ENCODE measurements at places on chromosomes 11 and 22.

DNA sequence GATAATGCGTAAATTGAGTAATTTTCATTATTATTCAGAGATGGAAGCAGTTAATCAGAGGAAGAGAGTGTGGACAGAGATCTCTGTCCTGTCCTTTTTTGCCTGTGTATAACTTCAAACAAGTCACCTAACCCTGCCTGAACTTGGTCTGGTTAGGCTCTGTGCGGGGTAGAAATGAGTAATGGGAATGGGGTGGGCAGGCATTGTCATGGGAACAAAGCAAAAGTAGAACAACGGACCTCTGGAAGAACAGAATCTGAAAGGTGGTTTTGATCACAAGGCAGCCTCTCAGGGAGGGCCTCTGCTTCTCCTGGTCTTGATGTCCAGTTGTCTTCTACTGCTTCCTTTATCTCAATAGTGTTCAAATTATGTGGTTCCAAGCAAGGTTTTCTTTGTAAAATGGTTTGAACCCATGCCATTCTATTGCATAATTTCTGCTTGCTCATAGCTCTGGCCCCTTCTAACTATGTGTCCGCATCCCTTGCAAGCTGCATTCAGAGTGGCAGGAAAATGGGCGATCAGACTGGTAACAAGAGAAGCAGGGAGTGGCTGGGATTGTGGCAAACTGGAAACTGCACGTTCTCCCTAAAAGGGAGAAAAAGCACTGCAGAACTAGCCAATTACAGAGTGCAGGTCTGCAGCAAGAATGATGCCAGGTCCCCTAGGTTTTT lies 76.1 kb downstream of the PRR5L start:
- no peak for DNase-seq

- no peak for DNase-seq
Observed at GRCh38 chr11:127136438-127136837, 135.9 kb upstream of the KIRREL3 start.

- no peak for DNase-seq
Observed at GRCh38 chr11:33248416-33248971, 8.7 kb upstream of the HIPK3 start.

GRCh38 chr11:130180491-130180890 lies 20.9 kb downstream of the ST14 start:
- no peak for DNase-seq

- DNase-seq, result no peak
Observed at GRCh38 chr22:27851974-27852746, 50.6 kb upstream of the MN1 start.

DNA sequence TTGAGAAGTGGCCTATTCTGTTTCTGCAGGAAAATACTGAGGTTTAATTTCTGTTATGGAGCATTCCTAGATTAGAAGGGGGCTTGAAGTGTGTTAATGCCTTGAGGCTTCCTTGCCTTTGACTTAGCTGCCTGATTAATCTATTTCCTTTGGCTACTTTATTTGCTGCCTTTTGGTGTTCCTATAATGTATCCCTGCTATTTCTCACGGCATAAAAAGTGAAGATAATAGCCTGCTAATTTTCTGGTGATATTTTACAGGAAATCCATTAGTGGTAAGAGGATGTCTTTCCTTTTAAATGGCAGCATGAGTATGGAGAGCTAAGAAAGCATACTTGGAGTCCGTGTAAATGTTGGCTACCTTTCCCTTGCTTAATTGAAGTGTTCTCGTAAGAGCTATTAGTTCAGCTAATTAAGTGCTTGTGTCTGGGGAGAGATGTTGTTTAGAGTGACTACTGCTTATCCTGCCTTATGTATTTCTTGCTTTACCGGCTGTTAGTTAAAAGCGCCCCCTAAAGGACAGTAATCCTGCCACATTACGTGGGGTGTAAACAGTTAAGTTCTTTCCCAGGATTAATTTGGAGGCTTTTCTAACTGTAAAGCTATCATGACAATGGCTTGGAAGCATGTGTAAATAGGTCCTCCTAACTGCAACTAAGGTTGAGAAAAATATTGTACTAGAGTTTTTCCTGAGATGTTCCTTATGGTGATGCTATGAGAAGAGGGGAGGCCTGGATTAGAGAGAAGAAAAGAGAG lies 45.6 kb downstream of the ZNF280B start:
- DNase-seq, result no peak

- DNase-seq, result no peak
Observed at GRCh38 chr22:50505776-50506610, 1.5 kb downstream of the LMF2 start.

GRCh38 chr22:50576070-50576469 lies 2.2 kb downstream of the CPT1B start:
- no peak for DNase-seq

GRCh38 chr11:1564535-1565172 lies 7.4 kb downstream of the DUSP8 start:
- DNase-seq, result peak; percentile 75

DNA sequence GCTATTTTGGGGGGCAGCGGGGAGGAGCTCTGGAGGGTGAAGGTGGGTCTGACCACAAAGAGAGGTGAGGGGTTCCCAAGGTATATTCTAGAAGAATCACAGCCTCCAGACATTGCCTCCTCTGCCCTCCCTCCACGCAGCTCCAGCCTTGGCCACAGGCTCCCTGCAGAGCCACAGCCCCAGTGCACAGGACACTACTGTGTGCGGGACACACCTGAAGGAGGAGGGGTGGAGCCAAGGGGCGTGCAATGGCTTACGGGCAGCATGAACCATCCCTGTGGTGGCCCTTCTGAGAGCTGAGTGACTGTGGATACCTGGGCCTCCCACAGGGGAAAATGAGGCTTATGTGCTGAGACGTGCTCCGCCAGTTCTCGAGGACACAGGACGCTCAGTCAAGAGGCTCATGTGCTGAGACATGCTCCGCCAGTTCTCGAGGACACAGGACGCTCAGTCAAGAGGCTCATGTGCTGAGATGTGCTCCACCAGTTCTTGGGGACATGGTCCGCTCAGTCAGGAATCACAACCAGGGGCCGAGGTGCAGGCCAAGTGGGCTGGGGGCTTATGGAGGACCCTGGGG lies 417.3 kb downstream of the SHANK2 start:
- DNase-seq, result no peak

DNA sequence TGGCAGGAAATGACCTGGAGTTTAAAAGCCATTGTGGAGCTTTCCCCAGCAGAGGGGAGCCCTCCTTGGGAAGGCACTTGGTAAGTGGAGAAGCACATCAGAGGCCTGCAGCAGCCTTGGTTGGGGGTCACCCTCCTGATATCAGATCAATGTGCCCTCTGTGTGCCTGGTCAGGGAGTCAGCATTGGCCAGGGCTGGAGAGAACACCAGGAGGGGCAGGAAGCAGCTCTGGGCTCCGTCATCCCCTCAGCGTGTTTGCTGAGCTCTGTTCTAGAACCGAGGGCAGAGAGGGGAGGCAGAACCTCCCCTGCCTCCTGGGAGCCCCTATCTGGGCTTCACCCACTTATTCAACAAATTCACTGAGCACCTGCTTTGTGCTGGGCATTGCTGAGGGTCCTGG lies 846.0 kb downstream of the TBC1D22A start:
- DNase-seq, result no peak

- no peak for DNase-seq
Observed at GRCh38 chr11:110148775-110149744, 55.9 kb downstream of the ZC3H12C start.

DNA sequence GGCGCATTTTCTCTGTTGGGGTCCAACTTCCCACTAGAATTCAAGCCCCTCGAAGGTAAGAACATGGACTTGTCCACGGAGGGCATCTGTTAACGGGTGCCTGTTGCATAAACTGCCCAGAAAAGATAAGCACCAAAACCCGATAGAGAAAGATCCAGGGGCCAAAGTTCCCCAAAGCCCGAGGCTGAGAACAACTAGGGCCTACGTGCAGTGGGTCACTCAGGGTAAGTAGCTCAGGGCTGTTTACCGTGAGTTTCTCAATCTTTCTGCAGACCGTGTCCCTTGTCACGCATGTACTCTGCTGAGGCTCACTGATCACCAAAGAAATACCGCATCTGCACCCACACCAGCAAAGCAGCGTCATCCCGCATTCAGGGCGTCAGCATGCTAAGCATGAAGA lies 24.4 kb downstream of the PGA5 start:
- DNase-seq, result no peak

DNA sequence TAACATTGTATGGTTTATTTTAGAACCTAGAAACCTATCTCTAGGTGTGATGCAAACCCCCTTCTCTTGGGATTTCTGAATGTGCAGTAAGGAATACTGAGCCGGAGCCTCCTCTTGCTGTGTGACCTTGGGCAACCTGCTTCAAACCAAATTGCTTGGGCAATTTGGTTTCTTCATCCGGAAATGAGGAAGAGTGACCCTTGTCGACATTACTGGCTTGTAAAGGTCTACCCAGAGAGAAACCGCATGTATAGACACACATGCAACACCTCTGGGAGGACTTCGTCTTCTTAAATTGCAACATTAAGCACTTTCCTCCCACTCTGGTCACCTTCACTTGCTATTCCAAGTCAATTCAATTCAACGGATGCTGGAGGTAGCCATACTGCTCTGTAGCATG lies 19.6 kb upstream of the TP53I11 start:
- no peak for DNase-seq

DNA sequence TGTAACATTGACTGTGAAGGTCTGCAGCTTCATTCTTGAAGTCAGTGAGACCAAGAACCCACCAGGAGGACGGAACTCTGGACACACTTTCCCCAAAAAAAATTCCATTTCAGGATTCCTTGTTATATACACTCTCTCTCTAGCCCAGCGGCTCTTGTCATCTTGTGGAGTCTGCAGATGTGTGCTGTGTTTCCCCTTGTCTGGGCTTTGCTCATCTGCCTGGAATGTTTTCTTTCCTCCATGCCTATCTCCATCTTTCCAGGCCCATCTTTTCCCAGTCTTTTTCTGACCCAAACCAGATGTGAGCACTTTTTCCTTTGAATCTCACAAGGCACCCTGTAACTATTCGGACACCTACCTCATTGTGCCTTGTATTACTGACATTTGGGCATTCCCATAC lies 5.1 kb upstream of the DRG1 start:
- DNase-seq, result no peak

DNA sequence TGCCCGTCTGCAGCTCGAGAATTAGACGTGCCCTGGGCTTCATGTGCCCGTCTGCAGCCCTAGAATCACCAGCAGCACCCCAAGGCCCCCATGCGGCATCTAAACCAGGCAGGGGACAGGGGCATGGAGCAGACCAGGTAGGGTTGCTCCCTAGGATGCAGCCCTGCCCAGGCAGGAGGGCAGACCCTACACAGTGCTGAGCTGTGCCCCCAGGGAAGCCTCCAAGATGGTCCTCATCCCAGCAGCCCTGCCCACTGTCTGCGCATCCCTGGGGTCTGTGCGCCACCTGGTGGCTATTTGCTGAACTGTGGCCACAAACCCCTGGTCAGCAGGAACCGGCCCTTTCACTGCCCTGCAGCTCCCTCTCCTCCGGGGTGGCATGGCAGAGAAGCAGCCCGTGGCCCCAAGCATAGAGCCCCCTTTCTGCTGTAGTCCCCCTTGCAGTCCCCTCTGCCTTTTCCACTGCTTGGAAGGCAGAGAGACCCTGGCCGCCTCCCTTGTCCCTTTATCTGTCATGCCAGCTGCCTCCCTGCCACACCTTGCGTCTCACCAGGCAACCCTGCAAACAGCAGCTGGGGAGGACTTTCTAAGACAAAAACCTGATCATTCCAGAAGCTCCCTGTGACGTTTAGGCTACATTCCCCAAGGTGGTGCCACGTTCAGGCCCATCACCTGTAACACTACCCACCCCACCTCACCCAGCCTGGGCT lies 86.6 kb downstream of the KCNQ1 start:
- peak; percentile 86 for DNase-seq

DNA sequence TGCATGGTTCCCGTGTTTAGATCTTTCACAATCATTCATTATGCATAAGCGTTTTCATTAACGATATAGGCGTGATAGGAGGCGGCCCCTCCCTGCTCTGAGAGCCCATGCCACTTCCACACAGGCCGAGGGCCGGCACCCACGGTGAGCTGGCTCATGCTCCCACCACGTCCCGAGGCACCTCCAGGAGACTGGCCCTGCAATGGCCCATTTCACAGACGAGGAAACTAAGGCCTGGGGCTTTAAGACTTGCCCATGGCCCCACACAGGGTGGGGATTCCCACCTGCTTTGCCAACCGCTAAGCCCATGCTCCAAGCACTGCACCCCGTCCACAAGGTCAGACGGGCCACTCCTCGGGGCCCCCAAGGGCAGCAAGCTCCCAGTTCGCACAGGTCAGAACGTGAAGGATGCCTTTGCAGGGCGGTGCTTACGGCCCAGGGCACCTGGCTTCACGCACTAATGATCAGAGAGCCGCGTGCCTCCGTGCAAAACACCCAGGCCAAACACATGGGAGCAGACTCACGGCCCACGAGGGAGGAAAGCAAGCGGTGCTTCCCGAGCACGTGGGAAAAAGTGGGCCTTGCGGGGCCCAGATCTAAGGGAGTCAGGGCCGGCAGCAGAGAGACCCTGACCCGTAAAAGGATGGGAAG lies 8.3 kb downstream of the OSBPL5 start:
- DNase-seq, result no peak

GRCh38 chr11:68160100-68160695 lies 39.0 kb upstream of the CHKA start:
- no peak for DNase-seq

GRCh38 chr11:10488934-10489691 lies 34.0 kb downstream of the AMPD3 start:
- DNase-seq, result no peak

DNA sequence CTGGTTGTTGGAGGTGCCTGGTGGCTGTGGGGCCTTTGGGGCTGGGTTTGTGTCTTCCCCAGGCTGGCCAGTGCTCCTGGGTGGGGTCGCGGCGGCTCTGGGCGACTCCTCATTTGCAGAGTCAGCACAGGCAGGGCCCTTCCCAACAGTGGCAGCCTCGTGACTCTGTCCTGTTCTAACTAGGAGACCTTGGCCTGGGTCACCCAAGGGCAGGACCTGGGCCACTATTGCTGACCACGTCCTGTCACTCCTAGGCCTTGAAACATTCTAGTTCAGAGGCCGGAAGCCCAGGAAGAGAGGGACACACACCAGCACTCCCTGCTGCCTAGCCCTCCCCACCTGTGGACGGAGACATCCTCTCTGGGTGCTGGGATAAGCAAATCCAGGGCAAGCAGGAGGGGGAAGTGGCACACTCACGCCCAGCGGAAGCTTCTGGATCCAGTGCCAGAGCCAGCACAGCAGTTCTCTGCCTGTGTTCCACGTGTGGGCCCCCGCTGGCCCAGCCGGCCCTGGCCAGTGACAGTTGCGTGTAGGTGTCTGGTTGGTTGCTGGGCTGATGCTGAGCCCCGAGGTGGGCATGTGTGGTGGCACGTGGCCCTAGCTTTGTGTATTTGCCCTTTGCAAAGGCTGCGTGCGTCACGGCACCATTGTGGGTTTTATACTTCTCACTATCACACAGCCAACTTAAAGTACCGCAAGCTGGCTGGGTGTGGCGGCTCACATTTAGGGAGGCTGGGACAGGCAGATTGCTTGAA lies 4.3 kb upstream of the CHID1 start:
- peak; percentile 44 for DNase-seq

GRCh38 chr11:27233654-27234042 lies 129.4 kb downstream of the CCDC34 start:
- no peak for DNase-seq

GRCh38 chr11:47271961-47272661 lies 2.2 kb downstream of the MADD start:
- DNase-seq, result peak; percentile 55

- peak; percentile 55 for DNase-seq
Observed at GRCh38 chr11:14300661-14301304, 58.2 kb downstream of the RRAS2 start.

Measured in right hindlimb (tissue), 1 donor.